ENCODE measurements at places on chromosomes 11 and 22. TPM values are rescaled to one million over a fixed set of nuclear protein-coding genes. Genes with fewer than 3 reads are reported as not detected.

Gene ADAMTS8
- not detected for total RNA-seq

Gene BCO2
- total RNA-seq: 0.72 TPM

Gene OR8A1
- total RNA-seq: not detected

Gene C2CD2L
- 1.8 TPM for total RNA-seq

Gene MLC1
- 0.09 TPM for total RNA-seq

Gene SLC22A9
- total RNA-seq: not detected

Gene OTOG
- total RNA-seq: not detected

Gene DRICH1
- 0.09 TPM for total RNA-seq

Gene LIF
- total RNA-seq: 2.0 TPM

Gene ANGPTL5
- not detected for total RNA-seq

Gene INPP5J
- total RNA-seq: 0.47 TPM

Gene MYOD1
- not detected for total RNA-seq

Gene TMEM25
- 12.6 TPM for total RNA-seq

Gene NLRP6
- not detected for total RNA-seq

Gene F2
- not detected for total RNA-seq

Gene TCP11L1
- total RNA-seq: 14.1 TPM

Gene ABCC8
- not detected for total RNA-seq

Gene OR8K3
- not detected for total RNA-seq

Gene RCOR2
- 0.36 TPM for total RNA-seq

Gene HDHD5
- total RNA-seq: 40.4 TPM

Gene FAM180B
- 0.09 TPM for total RNA-seq

Gene IMMP1L
- 8.3 TPM for total RNA-seq

Gene DEUP1
- not detected for total RNA-seq

Gene SAA4
- not detected for total RNA-seq

Gene GPR83
- total RNA-seq: 0.09 TPM

Gene GRM5
- 0.18 TPM for total RNA-seq

Gene TRPM5
- total RNA-seq: not detected

Gene TSSK2
- not detected for total RNA-seq

Gene CDC42BPG
- total RNA-seq: 0.18 TPM

Gene OR56A5
- not detected for total RNA-seq

Gene KRTAP5-2
- not detected for total RNA-seq

Gene GP1BB
- 0.54 TPM for total RNA-seq

Gene MS4A3
- total RNA-seq: not detected

Gene BACE1
- total RNA-seq: 7.9 TPM

Gene TTC9C
- 32.8 TPM for total RNA-seq

Gene LYVE1
- 0.54 TPM for total RNA-seq

Gene MMP10
- 11.1 TPM for total RNA-seq

Gene PATE2
- total RNA-seq: 0.09 TPM

Gene OR5T1
- not detected for total RNA-seq

Gene TYMP
- 20.4 TPM for total RNA-seq

Gene MEI1
- total RNA-seq: 0.81 TPM

Gene APOBEC3A
- total RNA-seq: not detected

Gene NCR3LG1
- total RNA-seq: 4.4 TPM

Gene LRFN4
- 14.7 TPM for total RNA-seq

Gene MRGPRE
- total RNA-seq: not detected

Gene IL10RA
- total RNA-seq: not detected

Gene GPHA2
- total RNA-seq: not detected
